ENCODE measurements at places on chromosomes 3 and 15.

- DNase-seq = no peak
Observed at GRCh38 chr3:10935028-10935427, 57.5 kb upstream of the SLC6A1 start.

- DNase-seq = no peak
Observed at GRCh38 chr3:194284351-194284750, 66.8 kb downstream of the CPN2 start.

DNA sequence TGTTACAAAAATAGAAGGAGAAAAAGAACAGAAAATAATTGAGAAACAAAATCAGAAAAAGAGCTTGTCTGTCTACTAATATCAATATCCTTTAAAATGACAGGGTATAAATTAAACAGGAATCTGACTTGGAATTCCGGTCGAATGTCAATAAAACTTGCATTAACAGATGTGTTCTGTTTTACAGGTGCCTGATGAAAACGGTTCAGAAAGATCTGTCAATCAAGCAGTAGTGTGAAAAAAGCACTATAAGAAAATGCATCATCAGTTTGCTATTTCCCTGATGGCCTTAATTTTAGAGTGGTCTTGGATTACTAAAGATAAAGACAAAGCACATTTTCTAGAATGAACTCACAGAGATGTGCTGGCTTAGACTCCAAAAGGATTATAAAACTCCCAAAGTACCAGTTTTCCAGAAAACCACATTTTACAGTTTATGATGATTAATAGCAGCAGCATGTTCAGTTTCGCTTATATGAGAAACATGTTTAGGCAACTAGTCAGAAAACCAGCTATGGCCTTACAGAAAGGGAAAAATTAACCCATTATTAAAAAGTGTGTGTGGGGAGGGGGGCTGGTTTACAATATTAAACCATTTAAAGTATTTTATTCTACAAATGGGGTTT lies 8.2 kb upstream of the C3orf38 start:
- no peak for DNase-seq

- no peak for DNase-seq
Observed at GRCh38 chr15:25677719-25678499, 185.2 kb downstream of the ATP10A start.

DNA sequence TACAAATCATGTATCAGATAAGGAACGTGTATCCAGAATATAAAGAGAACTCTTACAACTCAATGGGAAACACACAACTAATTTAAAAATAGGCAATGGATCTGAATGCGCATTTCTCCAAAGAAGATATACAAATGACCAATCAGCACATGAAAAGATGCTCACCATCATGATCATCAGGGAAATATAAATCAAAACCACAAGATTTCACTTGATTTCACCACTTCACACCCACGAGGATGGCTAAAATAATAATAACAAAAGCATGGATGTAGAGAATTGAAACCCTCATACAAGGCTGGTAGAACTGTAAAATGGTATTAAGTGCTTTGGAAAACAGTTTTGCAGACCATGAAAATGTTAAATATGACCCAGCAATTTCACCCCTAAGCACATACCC lies 26.7 kb upstream of the SLC12A8 start:
- no peak for DNase-seq

DNA sequence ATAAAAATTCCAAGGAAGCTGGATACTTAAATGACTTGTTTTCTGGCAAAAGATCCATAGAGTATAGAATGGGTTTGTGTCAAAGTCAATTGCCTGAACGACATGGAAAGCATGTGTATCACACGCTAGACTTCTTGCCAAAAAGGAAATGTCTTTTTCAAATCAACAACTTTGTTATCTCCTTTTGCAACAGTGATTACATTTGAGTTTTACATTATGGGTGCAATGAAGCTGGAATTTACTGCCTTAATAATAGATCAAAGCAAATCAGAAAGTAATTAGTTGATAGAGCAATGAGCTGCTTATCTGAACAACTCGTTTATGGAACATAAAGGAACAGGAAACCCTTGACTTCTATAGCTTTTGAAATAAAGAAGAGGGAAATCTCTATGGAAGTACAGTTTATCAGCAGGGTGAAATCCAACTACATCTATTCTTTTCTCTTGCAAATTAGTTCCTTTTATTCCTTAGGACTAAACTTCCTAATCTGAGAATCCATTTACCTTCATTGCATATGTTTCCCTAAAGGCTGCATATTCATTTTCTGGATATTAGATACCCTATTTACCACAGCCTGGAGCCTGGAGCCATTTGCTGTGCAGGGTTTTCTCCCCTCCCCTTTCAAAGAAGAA lies 415.1 kb upstream of the NECTIN3 start:
- DNase-seq = no peak

DNA sequence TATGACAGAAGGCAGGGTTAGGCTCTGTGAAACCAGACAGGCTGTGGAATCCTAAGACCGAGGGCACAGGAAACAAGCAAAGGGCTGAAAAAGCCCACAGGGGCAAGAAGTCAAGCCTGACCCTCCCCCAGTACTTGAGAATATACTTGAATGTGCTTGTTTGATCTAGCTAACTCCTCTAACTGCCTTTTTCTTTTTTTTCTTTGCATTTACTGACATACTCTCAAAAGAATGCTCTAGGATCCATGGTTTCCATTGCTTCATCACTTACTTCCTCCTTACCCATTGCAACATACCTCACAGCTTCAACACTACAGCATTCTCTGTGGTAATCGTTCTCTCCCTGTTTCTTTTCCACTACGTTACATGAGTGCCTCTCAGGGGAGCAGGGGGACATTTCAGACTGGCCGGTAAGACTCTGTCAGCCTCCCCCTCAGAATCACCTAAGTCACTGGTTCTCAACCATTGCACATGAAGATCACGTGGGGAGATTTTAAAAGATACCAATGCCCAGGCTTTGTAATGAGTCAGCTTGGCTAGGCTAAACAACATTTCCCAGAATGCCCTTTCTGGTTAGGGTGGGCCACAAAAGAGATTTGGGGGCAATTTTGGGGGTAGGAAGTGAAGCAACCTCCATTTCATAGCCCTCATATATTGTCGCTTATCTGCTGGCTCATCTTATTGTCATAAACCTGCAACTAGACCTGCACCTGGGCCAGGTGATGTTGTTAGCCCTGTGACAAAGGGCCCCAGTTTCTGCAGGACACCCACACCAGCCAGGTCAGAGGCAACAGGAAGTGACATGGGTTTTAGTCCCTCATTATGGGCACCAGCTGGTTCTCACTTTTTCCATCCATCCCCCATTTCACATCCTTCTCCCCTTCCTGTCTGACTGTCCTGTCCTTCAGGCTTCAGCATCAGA lies 24.6 kb upstream of the RSL24D1 start:
- DNase-seq = no peak

- DNase-seq = no peak
Observed at GRCh38 chr15:60417112-60417511, 19.3 kb upstream of the ANXA2 start.

GRCh38 chr3:194488055-194488742 lies 1.4 kb upstream of the ATP13A3 start:
- no peak for DNase-seq

DNA sequence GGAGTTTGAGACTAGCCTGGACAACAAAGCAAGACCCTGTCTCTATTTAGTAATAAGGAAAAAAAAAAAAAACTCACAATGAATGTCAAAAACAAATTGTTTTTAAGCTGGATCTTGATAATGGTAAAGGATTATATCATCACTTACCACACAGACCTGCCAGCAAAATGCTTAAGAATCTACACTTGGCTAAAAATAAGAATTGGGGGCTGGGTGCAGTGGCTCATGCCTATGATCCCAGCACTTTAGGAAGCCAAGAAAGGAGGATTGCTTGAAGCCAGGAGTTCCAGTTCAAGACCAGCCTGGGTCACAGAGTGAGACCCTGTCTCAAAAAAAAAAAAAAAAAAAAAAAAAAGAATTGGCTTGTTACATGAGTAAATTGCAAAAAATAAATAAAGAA lies 31.0 kb downstream of the ACAP2 start:
- DNase-seq = no peak

DNA sequence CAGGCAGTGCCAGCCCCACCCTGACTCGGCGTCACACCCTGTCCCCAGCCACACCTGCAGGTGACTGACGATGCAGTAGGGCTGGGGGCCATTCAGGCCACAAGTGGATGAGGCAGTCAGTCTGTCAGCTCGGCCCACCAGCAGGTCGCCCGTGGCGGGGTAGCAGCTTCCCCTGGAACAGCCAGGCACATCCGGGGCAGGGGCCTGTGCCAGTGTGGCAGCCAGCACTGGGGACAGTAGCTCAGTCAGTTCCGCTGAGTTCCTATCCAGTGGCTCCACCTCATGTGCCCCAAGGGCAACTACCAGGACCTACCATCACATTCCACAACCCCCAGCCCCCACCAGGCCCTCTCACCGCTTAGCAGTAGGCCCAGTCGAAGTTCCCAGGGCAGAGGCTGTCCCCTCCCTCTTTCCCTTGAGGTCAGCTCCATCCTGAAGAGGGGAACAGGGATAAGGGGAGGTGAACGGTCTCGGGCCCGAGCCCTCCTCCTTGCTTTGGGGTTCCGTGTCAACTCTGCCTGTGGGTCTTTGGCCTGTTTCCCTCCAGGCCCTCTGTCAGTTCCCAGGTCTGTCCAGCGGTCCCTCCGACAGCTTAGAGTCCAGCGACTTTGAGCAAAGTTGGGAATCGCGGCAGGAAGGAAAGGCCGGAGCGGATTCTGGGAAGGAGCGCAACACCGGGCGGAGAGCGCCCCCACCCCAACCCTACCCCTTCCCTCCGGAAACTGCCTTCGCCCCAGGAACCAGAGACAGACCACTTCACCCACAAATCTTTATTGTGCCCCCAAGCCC lies at the start of gene LAMB2:
Gene LAMB2 (minus strand): TSS at position 614 of the 789 bp plus-strand sequence. CDS start 183 bp downstream, at position 431.
- peak; percentile 61 for DNase-seq

DNA sequence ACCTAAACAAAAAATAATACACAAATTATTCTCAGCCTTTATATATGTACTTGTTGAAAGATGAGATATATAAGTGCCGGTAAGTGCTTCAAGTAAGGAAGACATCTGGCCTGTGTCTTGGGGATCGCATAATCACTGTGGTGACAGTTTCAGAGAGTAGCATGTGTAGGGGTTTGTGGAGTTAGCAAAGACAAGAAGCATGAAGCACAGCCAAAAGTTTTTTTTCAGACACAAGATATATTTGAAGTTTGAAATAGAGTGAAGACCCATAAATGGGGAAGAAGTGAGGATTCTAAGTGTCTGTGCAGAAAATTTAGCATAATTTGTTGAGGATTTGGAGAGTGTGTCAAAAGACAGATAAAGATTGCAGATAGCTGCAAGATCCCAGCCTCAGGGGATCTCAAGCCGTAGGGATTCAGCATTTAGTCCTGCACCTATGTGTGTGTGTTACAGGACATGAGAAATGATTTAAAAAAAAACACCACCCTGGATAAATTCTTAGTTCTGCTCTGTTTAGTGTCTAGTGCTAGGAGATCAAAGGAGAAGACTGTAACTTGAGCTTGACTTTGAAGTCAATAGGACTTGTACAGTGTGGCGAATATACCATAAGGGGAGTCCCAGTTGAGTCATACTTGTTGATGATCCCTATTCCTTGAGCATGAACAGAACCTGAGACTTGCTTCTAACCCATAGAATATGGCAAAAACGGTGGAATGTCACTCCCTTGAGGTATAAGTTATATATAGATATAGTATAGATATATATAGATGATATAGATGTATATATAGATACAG lies 123.9 kb upstream of the GRM7 start:
- no peak for DNase-seq

DNA sequence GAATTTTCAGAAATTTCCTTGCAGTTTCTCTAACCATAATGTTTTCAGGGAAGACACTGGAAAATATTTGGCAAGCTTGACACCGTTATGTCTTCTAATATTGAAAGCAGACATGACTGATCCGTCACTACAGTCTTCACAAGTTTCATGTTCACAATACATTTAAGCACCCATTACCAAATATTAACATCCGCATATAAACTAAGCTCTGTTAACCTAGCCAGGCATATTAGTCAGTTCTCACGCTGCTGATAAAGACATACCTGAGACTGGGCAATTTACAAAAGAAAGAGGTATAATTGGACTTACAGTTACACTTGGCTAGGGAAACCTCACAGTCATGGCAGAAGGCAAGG lies 162.7 kb upstream of the LYSMD4 start:
- DNase-seq = no peak

GRCh38 chr3:114928989-114929640 lies 218.0 kb downstream of the ZBTB20 start:
- DNase-seq = no peak

DNA sequence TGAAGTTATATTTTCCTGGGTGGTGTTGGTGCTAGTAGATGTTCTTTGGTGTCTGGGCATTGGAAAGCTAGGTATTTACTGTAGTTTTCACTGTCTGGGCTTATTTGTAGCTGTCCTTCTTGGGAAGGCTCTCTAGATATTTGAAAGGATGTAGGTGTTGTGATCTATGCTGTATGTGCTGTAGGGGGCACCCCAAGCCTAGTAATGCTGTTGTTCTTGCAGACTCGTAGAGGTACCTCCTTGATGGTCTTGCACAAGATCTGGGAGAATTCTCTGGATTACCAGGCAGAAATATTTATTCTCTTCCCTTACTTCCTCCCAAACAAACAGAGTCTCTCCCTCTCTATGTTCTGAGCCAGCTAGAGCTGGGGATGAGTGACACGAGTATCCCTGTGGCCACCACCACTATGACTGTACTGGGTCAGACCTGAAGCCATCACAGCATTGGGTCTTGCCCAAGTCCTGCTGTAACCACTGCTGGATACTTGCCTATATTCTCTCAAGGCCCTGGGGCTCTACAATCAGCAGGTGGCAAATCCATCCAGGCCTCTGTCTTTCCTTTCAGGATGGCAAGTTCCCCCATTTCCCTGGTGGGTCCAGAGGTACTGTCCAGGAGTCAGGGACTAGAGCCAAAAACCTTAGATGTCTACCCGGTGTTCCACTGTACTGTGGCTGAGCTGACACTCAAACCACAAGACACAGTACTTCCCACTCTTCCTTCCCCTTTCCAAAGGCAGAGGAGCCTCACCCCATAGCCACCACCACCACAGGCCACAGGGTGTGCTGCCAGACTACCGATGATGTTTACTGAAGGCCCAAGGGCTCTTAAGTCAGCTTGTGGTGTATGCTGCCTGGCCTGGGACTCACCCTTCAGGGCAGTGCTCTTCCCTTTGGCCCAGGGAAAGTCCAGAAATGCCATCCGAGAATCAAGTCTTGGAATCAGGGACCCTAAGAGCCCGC lies 195.2 kb upstream of the DPPA4 start:
- no peak for DNase-seq

DNA sequence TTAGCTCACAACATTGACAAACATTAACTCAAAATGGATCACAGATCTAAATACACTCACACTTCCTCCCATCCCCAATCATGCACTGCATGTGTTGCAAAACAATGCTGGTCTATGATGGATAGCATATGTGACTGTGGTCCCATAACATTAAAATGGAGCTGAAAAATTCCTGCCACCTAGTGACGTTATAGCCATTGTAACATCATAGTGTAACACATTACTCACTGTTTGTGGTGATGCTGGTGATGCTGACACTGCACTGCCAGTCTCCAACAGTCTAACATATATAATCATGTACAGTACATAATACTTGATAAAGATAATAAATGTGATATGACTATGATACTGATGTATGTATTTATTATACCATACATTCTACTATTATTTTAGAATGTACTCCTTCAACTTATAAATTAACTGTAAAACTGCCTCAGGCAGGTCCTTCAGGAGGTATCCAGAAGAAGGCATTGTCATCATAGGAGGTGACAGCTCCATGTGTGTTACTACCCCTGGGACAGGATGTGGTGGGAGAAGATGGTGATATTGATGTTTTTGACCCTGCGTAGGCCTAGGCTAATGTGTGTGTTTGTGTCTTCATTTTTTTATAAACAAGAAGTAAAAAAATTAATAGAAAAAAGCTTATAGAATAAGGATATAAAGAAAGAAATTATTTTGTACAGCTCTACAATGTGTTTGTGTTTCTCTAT lies 41.3 kb downstream of the TXNRD3 start:
- no peak for DNase-seq

Measured in liver (tissue), 10 donors.